RPMI7951 (cell line): ENCODE measurements at places on chromosomes 1 and 21. TPM values are rescaled to one million over a fixed set of nuclear protein-coding genes. Genes with fewer than 3 reads are reported as not detected.

The FCGR3B gene
- not detected in 2 replicates for total RNA-seq

The ATP1A2 gene
- total RNA-seq, result not detected in 2 replicates

GRCh38 chr1:86085741-86086409 lies 70.7 kb downstream of the COL24A1 start:
- DNase-seq, result no peak

DNA sequence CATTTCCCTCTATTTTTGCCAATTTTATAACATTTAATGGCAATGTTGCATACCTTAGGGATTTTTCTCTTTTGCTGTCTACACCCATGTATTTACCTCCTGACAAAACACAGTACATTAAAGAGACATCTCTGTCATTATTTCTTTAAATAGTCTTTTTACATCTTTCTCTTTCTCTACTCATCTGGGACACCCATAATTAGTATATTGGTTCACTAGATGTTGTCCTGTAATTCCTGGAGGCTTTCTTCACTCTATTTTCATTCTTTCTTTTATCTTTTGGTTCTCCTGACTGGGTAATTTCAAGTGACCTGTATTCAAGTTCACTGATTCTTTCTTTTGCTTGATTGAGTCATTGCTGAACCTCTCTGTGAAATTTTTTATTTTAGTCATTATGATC lies 74.3 kb downstream of the FCRL5 start:
- no peak for DNase-seq

DNA sequence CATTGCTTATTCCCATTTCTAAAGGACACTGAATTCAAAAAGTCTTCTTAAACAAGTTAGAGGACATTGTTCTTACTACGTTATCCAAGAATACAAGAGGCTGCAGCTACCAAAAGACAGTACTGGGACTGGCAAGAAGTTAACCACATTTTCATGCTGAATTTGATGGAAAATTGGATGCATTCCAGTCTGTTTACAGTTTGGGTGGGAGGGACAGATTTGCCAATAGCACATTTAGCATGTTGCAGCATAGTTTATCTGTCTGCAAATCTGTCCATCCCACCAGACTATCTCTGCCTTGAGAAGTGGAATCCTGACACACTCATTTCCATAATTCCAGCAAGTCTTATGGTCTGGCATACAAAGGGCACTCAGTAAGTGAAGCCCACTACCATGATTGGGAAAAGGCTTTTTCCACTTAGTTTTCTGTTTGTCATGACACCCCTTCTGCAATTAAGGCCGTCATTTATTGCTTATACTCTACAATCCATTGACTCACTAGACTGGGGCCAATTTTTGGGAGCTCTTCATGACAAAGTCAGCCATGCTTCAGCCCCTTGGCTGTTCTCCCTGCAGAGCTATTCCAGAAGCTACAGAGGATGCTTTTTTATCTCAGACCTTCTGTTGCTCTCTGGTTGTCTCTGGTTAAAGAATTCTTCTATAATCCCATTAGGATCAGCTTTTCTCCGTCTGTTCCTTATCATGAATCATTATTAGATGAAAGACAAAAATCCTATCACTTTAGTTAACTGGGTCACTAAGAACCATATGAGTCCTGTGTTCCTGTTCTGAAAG lies 355.8 kb upstream of the PTBP2 start:
- peak; percentile 90 for DNase-seq

DNA sequence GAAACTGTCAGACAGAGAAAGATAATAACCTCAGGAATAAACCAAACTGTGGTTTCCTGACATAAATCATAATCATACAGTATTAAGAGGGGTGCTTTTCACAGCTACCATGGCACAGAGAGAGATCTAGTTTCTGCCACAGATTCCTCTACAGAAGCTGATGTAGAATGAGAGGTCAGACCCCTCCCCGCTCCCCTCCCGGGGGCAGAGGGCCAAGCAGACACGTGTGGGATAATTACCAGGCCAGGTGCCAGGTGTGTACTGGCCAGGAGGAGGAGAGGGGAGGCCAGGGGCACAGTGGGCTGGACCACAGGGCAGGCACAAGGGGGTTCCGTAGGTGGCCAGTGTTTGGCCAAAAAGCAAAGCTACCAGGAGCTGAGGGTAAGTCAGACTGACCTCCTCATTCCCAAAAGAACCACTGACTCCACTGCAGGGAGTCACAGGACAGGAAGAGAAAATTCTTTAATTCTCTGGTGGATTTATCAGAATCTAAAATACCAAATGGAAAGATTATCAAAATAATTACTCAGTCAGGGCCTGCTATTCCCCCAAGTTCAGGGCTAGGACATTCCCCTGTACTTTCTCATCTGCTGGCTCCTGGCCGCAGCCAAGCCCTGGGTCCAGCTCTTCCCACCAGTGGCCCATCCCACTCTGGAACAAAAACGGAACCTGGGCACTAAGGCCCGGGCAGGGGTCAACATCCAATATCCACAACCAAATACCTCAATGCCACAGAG lies 30.0 kb downstream of the C2CD2 start:
- DNase-seq, result peak; percentile 15

- DNase-seq, result peak; percentile 75
Measured at GRCh38 chr1:22745669-22746585, 35.3 kb downstream of the EPHB2 start.
